Right ventricle myocardium inferior (tissue), 1 donor: ENCODE measurements at places on chromosomes 6 and 20. TPM values are rescaled to one million over a fixed set of nuclear protein-coding genes. Genes with fewer than 3 reads are reported as not detected.

RIPOR3 gene
- total RNA-seq, result 8.3 TPM

TNFAIP3 gene
- 6.8 TPM for total RNA-seq

RNASET2 gene
- 16.4 TPM for total RNA-seq

DPPA5 gene
- not detected for total RNA-seq

MYLK2 gene
- 0.35 TPM for total RNA-seq

TFAP2D gene
- total RNA-seq, result not detected

TFAP2A gene
- total RNA-seq, result 0.43 TPM

ADGRF1 gene
- total RNA-seq, result not detected

DEFB127 gene
- not detected for total RNA-seq

HAO1 gene
- not detected for total RNA-seq

GJA10 gene
- total RNA-seq, result not detected

RAET1L gene
- total RNA-seq, result not detected

CRYBG1 gene
- total RNA-seq, result 1.8 TPM

CCR6 gene
- total RNA-seq, result not detected

FRK gene
- 7.3 TPM for total RNA-seq

PPDPF gene
- 261 TPM for total RNA-seq

CST4 gene
- not detected for total RNA-seq

OXT gene
- 0.54 TPM for total RNA-seq

ORC3 gene
- 18.9 TPM for total RNA-seq

RNF217 gene
- total RNA-seq, result 8.0 TPM

STMND1 gene
- total RNA-seq, result not detected

CCN6 gene
- not detected for total RNA-seq

EYA4 gene
- total RNA-seq, result 19.5 TPM

PHACTR1 gene
- 116 TPM for total RNA-seq

ZNF343 gene
- total RNA-seq, result 5.8 TPM

BCAS1 gene
- total RNA-seq, result not detected

MAS1 gene
- not detected for total RNA-seq

SPATA2 gene
- total RNA-seq, result 8.0 TPM

C6orf163 gene
- total RNA-seq, result 1.4 TPM

NMBR gene
- not detected for total RNA-seq

ASIP gene
- total RNA-seq, result 15.0 TPM

WFDC10B gene
- not detected for total RNA-seq

SYNDIG1 gene
- 15.8 TPM for total RNA-seq

ZSCAN23 gene
- total RNA-seq, result 1.3 TPM
